ENCODE measurements at places on chromosomes 1 and 21.

- DNase-seq: no peak
These were observed 59.9 kb downstream of the DNM3 start for GRCh38 chr1:171901245-171901644.

DNA sequence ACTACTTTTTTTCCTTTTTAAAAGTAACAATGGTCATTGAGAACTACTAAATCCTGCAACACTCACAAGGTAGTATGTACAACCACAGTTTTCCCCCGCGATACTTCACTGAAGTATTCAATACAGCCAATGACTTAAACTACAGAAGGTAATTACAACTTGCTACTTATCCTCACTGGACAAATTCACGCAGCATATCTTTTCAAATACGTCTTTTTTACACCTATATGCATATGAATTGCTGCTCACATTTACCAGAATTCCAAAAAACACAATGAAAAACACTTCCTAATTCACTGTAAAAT lies 12.4 kb downstream of the NRIP1 start:
- no peak for DNase-seq

DNA sequence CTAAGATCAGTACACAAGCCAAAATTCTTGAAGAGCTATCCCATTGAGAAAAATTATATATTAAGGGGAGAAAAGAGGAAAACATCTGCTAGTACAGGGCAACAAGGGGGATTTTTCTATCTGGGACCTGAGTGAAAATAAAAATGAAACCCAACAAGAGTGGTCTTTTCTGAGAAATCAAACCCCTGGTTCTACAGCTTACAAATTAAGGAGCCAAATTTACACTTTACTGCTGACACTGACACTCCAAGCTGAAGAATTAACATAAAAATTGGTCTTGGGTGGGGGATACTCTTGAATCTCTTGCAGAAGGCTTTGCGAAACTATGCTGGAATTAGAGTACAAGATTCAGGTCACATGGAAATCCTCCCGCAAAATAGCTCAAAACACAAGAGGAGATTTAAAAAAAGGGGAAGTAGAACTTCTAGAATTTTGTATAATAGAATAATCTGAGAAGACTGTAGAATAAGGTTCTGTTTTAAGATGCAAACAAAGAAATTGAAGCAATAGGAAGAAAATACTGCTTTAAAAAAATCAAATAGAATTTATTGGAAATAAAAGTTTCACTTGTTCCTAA lies 32.1 kb upstream of the HSPA13 start:
- DNase-seq: no peak

DNA sequence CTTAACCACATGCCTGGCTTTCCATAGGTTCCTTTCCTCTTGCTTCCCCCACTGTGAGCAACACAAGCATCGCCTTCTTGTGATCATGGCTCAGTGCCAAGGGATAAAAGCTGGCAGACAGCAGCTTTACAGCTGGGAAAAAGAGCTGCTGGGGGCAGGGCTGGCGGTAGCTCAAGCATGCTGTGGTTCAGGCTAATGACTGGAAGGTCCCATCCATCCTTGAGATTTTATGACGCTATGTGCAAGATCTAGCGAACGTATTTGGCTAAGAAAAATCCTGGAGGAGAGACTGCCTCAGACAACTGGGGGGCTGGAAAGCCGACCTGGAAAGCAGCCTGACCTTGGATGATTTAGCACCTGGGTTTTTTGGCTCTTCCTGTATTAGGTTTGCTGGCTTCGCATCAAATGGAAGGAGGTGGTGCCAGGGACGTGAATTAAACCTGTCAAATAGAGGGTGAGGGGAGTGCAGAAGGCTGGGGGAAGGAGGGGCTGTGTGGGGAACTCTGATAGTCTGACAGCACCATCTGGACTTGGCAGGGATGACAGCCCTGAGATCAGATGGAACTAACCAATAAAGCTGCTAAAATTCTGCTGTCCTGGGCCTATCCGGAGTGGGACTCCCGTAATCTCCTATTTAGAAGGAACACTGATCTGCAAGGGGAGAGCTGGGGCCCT lies 34.8 kb downstream of the ZMYND12 start:
- no peak for DNase-seq

DNA sequence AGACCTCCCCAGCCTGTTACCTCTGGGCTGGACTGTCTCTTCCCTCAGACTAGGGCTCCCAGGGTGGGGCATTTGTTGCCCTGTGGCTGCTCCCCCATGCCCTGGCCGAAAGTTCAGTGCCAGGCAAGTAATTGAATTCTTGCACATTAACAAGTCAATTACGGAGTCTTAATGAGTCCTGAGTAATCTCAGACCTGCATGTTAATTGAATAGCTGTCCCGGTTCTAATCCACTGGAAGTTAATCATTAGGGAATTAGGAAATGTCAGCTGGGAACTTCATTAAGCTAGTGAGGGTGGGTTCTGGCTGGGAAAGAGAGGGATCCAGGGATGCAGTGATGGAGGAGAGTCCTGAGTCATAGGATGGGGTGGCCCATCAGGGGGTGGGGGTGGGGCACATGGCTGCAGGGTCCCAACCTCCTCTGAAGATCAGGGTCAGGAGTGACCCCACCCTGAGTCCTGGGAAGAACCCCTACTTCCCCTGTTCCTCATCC lies 47.1 kb upstream of the CSF3R start:
- no peak for DNase-seq

GRCh38 chr1:207822602-207823451 lies 71.0 kb downstream of the CD46 start:
- DNase-seq: peak; percentile 66

DNA sequence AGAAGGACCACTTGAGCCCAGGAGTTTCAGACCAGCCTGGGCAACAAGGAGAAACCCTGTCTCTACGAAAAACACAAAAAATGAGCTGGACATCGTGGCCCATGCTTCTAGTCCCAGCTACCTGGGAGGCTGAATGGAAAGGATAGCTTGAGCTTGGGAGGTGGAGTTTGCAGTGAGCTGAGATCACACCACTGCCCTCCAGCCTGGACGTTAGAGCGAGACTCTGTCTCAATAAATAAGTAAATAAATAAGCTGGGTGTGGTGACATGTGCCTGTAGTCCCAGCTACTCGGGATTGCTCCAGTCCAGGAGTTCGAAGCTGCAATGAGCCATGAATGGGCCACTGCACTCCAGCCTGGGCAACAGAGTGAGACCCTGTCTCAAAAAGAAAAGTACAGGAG lies 3.6 kb downstream of the AKR1A1 start:
- no peak for DNase-seq

DNA sequence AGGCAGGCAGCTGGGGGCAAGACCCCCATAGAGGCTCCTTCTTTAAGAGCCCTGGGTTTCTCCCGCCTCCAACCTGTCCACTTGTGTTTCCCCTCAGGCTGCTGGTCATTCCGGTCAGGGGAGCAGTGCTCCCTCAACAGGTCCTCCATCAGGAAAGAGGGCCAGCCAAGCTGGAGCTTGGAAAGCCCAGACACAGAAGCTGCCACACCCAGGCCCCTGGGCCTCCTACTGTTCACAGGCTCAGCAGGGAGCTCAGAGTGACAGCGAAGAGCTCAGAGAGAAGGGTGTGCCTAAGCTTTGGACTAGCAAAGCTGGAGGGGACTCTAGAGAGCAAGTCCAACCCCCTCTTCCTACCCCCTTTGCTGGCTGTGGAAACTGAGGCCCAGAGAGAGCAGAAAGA lies 10.3 kb upstream of the CDCP2 start:
- DNase-seq: no peak

- DNase-seq: no peak
These were observed 1341.7 kb downstream of the PLA2G4A start for GRCh38 chr1:188170411-188170810.

- DNase-seq: no peak
These were observed 28.2 kb downstream of the PTGER3 start for GRCh38 chr1:71019233-71019969.

GRCh38 chr1:91697416-91697815 lies 188.5 kb downstream of the TGFBR3 start:
- DNase-seq: peak; percentile 58

DNA sequence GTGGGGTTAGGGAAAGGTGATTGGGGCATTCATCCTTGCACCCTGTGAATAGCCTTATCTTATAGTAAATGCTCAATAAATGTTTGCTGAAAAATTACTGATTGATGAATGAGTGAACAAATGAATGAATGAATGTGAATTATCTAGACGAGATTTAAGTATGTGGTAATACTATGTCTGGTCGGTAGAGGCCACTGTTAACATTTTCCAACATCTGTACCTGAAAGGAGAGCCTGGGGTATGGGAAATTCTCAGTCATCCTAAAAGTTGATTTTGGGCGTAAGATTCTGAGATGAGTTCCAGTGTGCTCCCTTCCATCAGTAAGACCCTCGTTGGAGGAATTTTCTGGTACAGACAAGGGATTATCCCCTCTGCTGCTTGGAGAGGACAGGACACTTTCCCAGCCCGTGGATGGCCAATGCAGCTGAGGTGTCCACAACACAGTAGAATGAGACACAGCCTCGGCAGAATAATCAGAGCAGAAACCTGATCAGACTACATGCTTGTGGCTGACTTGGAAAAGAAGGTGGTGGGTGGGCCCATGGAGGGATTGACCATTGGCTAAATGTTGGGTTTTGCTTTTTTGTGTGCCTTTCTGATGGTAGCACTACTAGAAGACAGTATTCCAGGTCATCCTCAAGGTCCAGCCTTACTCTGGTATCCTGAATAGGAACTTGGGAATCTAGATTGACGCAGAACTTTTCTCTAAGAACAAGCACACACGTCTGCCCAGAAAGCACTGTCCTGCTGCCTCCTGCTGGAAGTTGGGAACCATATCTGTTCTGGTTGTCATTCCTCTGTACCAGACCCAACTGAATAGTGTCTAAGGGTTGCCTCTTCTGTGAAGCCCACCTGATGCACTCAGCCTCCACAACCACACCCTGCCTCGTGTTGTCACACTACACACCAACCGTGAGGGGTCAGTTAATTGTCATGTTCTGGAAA lies 262.0 kb downstream of the TNR start:
- no peak for DNase-seq

DNA sequence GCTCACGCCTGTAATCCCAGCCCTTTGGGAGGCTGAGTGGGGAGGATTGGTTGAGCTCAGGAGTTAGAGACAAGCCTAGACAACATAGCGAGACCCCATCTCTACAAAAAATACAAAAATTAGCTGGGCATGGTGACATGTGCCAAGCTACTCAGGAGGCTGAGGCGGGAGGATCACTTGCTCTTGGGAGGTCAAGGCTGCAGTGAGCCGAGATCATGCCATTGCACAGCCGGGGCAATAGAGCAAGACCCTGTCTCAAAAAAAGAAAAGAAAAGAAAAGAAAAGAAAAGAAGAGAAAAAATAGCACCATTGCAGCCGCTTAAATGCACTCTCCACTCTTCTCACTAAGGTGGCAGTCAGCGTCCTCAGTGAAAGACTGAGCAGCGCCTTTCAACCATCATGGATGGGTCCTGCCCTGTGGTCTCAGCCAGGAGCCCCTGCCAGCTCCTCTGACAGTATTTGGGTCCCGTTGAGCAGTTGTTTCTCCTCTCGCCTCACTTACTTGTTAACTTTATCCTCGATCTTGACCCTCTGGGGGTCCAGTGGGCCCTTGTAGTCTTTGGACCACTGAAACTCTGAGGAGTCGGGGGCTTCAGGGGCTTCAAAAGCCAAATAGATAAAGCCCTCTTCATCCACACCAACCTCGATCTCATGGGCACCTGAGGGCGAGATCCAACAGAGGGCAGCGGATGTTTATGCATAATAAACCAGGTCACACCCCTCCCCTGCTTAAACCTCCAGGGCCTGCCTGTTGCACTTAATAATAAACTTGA lies 36.9 kb downstream of the MYOM3 start:
- DNase-seq: no peak

DNA sequence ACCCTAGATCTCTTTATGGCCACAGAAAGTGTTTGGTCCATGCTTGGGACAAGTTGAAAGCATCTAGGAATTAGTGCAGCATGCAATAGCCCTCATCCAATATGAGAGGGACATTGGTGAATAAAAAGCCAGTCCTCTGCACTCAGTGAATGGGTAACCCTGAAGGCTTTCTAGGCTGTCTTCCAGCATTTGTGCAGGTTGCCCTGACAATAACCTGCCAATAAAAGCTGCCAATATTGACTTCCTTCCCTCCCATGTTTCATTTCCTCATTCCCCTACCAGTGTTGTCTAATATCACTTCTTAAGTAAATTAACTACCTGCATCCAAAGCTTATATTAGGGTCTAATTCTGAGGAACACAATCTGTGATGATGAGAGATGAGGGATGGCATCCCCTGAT lies 563.6 kb upstream of the NEGR1 start:
- no peak for DNase-seq

DNA sequence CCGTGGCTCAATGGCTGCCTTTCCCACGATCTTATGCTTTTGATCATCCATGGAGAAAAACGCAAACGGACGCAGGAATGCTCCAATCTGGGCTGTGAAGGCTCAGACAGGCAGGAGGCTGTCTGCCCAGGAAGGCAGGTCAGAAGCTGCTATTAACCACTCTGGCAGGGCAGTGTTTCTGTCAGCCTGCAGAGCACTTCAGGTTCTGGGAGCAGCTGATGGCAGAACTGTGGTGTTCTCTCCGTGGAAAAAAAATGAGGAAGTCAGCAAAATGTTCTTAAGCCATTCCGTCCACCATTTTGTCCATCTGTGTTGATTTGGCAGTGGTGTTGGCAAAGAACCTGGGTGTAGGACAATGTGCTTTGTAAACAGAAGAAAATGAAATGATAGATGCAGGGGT lies 91.7 kb downstream of the SIM2 start:
- no peak for DNase-seq

- peak; percentile 43 for DNase-seq
These were observed 4.3 kb downstream of the ATP8B2 start for GRCh38 chr1:154329551-154330131.

- no peak for DNase-seq
These were observed 217.5 kb downstream of the LRRIQ3 start for GRCh38 chr1:73980324-73981040.

GRCh38 chr1:92051948-92052347 lies 22.2 kb downstream of the EPHX4 start:
- no peak for DNase-seq

DNA sequence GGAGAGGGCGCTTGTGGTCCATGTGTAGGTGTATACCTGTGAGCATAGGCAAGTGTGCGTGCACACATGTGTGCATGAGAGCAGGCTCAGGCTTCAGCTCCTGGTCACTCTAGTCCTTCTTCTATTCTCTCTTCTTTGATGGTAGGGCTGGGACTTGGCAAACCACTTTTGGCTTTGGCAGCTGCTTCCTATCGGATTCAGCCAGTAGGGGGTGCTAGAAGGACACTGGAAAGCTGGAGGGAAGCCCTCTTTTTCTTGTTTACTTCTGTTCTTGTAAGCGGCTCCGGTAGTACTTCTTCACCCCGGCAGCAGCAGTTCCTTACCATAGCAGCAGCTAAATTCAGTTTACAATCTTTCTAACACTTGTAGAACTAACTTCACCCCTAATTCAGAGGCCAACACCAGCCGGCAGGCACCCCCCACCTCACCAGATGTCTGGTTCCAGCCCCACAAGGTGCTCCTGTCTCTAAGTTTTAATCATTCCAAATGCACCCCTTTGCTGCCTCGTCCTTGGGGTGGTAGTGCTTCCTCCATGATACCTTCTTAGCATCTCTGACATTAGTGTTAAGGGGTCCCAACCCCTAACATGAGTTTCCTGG lies 25.1 kb downstream of the NENF start:
- peak; percentile 22 for DNase-seq

- DNase-seq: no peak
These were observed 9.0 kb downstream of the DR1 start for GRCh38 chr1:93354749-93355148.

Data from central memory CD4-positive, alpha-beta T cell (primary cell).